ENCODE measurements at places on chromosomes 3 and 15.

DNA sequence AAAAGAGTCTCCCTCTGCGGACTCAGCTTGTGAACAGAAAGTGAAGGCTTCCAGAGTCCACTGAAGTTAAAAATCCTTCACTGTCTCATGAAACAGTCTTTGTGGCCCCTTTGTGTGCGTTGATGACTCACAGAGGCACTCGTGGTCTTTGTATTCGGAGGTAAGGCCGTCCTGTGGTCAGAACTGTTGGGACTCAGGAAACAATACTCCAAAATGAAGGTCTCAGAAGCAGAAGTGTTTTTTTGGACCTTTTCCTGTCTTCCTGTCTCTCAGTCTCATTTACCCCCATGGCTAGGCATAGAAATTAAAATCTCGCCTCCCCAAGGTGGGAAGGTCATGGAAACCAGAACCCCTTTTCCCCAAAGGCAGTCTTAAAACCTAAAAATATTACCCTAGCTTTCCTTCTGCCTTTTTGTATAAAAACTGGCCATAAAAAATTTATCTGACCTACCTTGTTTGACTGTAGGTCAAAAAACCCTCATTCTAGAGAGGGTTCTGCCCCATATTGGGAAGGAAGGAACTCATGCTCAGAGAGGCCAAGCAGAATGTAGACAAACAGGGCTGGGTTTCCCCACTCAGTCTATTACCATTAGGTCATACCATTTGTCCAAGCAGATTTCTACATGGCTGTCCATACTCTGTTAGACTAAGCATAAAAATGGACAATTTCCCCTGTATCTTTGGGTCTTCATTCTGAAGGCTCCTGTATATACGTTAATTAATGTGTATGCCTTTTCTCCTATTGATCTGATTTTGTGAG lies 19.1 kb upstream of the EPB42 start:
- peak; percentile 14 for DNase-seq

- DNase-seq = no peak
Observed at GRCh38 chr15:78004919-78005634, 72.4 kb downstream of the TBC1D2B start.

DNA sequence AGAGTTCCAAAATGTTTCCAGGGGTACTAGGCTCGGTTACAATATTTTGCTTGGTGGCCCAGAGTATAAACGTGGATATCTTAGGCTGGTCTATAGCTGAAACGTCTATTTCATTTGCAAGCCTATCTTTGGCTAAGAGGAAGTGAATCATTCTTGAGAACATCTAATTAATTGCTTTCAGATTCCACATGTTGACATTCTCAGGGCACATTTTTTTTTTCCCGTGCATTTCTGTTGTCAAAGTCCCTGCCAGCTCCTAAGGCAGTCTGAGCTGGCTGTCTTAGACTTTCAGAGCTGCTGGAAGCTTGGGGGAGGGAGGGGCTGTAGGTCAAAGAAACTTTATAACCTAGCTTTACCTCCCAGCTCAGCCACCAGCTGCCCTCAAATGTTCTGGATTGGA lies 23.2 kb upstream of the LAMP3 start:
- no peak for DNase-seq

DNA sequence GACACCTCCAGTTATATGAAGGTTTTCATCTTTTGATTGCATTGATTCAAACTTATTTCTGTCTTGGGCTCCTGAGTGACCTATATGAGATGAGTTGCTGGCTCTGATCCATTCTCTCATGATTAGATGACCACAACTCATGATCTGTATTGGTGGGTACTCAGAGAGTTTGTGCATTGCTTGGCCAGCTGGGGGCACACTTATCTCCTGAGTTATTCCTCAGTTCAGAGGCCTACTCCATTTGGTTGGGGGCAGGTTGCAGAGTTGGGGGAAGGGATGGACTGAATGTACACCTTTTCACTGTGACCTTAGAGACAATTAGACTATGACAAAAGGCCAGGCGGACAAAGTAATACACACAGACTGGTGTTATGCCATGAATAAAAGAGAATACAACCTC lies 166.2 kb upstream of the SEMA6D start:
- DNase-seq = no peak

- no peak for DNase-seq
Observed at GRCh38 chr3:69651765-69652164, 87.5 kb upstream of the MITF start.

- no peak for DNase-seq
Observed at GRCh38 chr3:186496016-186496415, 48.2 kb downstream of the CRYGS start.

DNA sequence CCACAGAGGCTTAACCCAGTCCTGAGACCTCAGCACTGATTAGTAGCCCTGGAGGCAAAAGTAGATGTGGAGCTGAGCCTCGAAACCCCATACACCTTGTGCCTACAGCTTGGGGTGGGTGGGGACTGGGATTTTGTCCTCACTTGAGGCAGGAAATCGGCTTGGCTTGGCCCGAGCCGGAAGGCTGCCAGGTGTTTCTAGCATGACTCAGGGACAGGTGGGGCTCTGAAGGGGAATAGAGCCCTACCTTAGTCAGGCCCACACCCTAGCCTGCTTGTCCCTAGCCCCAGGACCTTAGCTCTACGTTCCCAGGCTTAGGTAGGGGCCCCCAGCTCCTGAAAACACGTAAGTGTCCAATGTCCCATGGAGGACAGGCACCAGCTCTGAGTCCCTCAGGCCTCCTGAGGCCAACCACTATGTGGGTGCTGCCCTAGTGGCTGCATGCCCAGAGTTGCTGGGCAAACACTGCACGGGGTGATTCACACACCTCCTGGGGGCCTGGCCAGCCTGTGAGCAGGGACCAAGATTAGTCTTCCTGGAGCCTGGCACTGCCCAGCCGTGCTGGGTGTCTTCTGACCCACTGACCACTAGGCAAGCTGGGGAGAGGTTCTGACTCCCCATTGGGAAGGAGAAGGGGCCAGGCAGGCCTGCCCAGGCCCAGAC lies 3.1 kb downstream of the MST1R start:
- DNase-seq = no peak

DNA sequence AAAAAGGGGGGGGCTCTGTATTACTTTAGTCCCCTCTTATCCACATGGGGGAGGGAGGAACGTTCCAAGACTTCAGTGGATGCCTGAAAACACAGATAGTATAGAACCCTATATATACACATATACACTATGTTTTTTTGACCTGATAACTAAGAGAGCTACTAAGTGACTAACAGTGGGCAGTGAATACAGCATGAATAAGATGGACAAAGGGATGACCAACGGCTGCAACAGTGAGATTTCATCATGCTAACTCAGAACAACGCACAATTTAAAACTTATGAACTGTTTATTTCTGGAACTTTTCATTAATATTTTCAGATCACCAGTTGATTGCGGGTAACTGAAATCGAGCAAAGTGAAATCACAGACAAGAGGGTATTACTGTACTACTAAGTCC lies 7.3 kb downstream of the DCUN1D1 start:
- no peak for DNase-seq

DNA sequence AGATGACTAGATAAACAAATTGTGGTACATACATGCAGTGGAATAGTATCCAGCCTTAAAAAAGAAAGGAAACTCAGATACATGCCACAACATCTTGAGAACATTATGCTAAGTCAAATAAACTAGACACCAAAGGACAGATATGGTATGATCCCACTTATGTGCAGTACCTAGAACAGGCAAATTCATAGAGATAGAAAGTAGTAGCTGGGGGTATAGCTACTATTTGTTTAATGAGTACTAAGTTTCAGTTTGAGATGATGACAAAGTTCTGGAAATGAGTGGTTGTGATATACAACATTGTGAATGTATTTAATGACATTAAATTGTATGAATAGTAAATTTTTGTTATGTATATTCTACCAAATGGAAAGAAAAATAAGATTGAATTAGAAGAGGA lies 477.2 kb upstream of the CFAP20DC start:
- DNase-seq = no peak

GRCh38 chr15:75729326-75730069 lies 16.9 kb upstream of the CSPG4 start:
- no peak for DNase-seq

DNA sequence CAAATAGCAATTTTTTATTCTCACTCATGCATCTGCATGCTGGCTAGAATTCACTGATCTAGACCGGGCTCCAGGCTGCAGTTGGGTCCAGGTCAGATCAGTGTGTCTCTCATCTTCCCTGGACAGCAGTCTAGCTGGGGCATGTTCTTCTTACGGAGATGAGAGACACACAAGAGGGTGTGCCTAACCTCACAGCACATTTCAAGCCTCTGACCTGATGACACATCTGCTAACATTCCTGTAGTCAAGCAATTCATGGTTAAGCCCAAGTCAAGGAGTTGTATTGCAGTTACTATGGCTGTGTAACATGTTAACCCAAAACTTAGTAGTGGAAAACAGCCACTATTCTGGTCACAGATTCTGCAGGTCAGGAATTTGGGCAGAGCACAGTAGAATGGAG lies 13.1 kb downstream of the BSN start:
- DNase-seq = no peak

DNA sequence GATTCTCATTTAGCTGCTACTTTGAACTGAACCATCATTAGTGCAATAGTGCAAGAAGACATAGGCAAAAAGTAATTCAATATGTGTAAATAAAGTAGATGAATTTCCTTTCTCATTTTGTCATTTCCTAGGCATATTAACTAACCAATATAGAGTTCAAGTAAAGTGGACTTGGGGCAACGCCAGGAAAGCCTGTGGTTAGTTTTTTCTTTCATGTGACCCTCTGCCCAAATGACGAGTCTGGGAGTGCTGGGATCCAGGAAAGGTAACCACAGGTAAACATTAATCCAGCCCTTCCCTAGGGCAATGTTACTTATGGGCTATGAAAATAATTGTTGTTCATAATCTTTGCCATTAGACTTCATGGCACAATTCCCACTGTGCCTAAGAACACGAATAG lies 181.0 kb downstream of the VPS13C start:
- no peak for DNase-seq

DNA sequence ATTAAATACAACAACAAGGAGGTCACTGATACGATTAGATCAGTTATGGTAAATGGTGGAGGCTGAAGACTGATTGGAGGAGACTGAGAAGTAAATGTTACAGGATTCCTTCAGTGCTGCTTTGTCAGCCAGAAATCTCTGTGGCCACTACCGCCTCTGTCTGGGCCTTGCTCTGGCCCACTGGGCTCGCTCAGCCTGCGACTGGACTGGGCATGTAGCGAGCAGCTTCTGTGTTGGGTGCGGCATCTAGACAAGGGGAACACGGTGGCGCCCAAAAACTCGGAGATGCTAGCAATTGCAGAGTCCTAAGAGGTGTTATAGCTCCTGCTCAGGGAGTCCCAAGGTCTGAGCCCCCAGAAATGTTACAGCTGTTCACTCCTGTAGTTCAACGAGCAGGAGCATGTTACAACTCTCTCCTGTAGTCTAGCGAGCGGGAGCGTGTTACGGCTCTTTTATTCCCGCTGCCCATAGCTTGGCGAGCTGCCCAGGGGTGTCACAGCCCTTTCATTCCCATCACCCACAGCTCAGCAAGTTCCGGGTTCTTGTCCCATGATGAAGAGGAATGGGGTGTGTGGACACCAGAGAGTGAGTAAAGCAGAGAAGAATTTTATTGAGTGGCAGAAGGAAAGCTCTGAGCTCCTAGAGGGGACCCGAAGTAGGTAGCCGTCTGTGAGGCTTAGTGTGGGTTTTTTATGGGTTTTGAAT lies 24.7 kb downstream of the SLC15A2 start:
- no peak for DNase-seq

DNA sequence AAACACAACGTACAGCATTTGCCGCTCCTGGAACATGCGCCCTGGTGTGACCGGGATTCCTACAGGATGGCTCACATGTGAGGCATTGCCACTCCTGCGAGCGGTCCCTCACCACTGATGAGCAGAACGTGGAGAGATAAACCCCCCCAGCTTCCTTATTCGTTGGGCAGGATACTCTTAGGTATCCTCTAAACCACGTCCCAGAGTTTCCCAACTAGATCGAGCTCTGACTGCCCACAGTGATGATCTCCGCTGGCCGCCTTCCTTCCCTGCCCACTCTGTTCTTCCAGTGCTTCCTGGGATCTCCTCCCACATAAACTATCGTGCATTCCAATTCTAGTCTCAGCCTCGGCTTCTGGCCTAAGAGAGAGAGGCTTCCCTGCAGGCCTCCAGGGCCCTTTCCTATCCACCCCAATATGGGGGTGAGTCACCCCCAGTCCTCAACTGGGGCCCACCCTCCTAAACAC lies 91.8 kb downstream of the TOP2B start:
- no peak for DNase-seq

- DNase-seq = no peak
Observed at GRCh38 chr3:181567311-181568075, 144.2 kb upstream of the SOX2 start.

DNA sequence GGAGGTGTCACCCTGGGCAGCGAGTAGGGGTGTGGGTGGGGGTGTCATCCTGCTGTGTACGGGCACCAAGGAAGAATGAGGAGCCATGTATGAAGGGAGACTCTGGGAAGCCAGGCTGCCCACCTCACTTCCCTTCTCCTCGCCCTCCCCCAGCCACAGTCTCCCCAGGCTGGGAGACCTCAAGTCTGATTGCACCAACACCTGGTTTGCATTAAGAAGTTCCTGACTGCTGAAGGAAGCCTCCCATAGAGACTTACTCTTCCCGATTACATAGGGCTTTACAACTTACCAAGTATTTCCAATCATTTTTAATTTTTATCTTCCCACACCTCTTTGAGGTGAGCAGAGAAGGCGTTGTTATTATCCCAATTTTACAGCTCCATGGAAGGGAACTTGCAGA lies 29.5 kb upstream of the SMAD3 start:
- DNase-seq = no peak

Measured in stimulated activated naive CD8-positive, alpha-beta T cell treated with anti-CD3 and anti-CD28 coated beads, Interleukin-15, amount 100 ng/mL, for 72 hours (primary cell).